Activated CD4-positive, alpha-beta memory T cell treated with anti-CD3 and anti-CD28 coated beads, Interleukin-2, amount 10 ng/mL, durations not matched to agents 7 days and 5 days (primary cell): ENCODE measurements at places on chromosomes 5 and 9. TPM values are rescaled to one million over a fixed set of nuclear protein-coding genes. Genes with fewer than 3 reads are reported as not detected.

DNA sequence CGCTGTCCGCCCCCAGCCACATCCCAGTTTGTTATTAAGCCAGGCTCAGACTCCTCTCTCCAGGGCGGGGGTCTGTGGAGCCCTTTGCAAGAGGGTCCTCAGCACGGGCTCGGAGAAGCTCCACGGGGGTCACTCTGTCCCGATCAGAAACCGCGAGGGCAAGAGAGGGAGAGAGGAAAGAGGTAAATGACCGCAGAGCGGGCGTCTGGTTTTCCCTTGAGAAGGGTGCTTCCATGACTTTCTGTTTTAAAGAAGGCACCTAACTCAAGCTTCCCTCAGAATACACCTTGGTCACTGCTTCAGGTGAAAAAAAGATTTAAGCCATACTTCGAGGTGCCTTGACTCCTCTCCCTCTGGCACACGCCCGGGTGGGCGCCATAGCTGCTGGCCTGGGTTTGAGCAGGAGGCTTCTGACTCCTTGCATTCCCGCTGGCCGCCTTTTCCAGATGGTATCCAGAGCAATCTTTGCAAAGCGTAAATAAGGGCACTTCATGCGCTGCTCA lies 5.8 kb upstream of the TERT start:
- no peak overlapping the region for H3K27ac ChIP-seq
- peaks cover 2% of the 10 kb centered on the region for H3K4me1 ChIP-seq
- H3K4me3 ChIP-seq = no peak overlapping the region
- H3K27me3 ChIP-seq = peaks cover 43% of the 10 kb centered on the region

GRCh38 chr9:121598965-121599871 lies 52.2 kb upstream of the DAB2IP start:
- H3K4me3 ChIP-seq = no peak overlapping the region
- peaks cover 4% of the 10 kb centered on the region for H3K4me1 ChIP-seq
- H3K27me3 ChIP-seq = peaks cover 45% of the 10 kb centered on the region
- DNase-seq = no peak

DNA sequence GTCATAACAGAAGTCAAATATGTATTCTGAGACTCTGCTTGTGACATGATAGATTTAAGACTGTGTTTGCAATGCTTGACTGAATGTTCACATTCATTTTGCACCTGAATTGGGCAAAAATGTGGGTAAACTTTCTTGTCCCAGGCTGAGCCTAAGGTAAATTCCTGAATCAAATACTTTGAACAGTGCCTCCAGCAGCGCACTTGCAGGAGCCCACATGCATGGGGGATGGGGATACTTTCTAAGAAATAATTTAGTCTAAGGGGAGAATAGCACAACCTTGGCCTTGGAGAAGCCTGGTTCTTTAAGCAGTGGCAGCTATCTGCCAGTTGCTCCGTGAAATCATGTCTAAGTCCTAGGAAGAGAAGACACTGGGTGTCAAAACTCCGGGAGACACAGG lies 163.5 kb upstream of the EGFLAM start:
- peaks cover 2% of the 10 kb centered on the region for H3K27me3 ChIP-seq
- H3K4me3 ChIP-seq = no peak overlapping the region
- H3K36me3 ChIP-seq = no peaks in the 10 kb centered on the region
- no peak overlapping the region for H3K27ac ChIP-seq
- DNase-seq = no peak

GRCh38 chr5:158011422-158011821 lies 152.5 kb upstream of the CLINT1 start:
- H3K4me3 ChIP-seq = no peak overlapping the region
- H3K4me1 ChIP-seq = no peaks in the 10 kb centered on the region
- peaks cover 17% of the 10 kb centered on the region for H3K27me3 ChIP-seq

DNA sequence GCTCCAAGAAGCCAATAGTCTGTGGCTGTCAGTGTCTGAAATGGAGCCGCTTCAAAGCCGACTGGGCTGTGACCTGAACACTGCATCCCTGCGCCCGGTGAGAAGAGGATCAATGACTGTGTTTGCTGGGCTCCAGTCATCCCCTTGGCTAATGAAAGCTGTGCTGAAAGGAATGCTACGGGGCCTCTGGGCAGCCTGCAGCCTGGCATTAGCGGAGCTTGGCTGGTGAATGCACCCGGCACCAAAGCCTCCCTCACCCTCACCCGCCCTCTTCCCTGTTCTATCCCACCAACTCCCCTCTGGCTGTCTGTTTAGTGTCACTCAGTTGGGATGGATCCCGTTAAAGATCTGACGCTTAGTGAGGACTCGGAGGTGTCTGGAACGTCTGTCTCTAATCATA lies 355.3 kb downstream of the BNC2 start:
- no peak for DNase-seq
- H3K36me3 ChIP-seq = no peaks in the 10 kb centered on the region
- H3K27ac ChIP-seq = no peak overlapping the region

GRCh38 chr5:133238426-133239205 lies 186.8 kb downstream of the HSPA4 start:
- H3K36me3 ChIP-seq = no peaks in the 10 kb centered on the region
- peaks cover 10% of the 10 kb centered on the region for H3K4me1 ChIP-seq
- H3K27me3 ChIP-seq = no peaks in the 10 kb centered on the region
- no peak overlapping the region for H3K4me3 ChIP-seq
- no peak for DNase-seq

GRCh38 chr9:134709512-134710270 lies 68.1 kb downstream of the COL5A1 start:
- H3K4me3 ChIP-seq = no peak overlapping the region
- no peak for DNase-seq
- no peaks in the 10 kb centered on the region for H3K4me1 ChIP-seq

- no peaks in the 10 kb centered on the region for H3K27me3 ChIP-seq
- H3K4me1 ChIP-seq = no peaks in the 10 kb centered on the region
- no peak overlapping the region for H3K4me3 ChIP-seq
- no peak for DNase-seq
- H3K27ac ChIP-seq = no peak overlapping the region
Observed at GRCh38 chr5:116446356-116447005, 128.1 kb downstream of the SEMA6A start.

The PTPN3 gene
- 0.20 TPM for total RNA-seq

The SPATA31C1 gene
- not detected for total RNA-seq

The PRDM9 gene
- total RNA-seq = not detected

The ZNF879 gene
- 3.9 TPM for total RNA-seq

The LHFPL2 gene
- 0.18 TPM for total RNA-seq
